NCI-H1092 treated with DMSO at 0.1 percent for 48 hours (cell line): ENCODE measurements at places on chromosomes 6 and 20.

DNA sequence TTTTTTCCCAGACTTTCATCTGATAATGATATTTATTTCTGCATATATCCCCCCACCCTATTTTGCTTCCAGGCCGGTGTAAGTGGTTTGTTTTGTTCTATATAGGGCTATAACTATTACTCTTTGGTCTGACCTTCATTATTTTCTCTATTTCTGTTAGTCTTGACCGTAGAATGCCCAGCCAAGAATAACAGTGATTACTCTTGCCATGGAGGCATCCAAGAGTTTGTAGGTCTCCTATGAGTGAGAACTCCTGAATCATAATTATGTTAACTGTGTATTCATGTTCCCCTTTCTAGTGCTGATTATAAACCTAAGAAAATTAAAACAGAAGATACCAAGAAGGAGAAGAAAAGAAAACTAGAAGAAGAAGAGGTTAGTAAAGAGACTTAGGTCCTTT, 52.2 kb downstream of the TOP1 start:
- DNase-seq: no peak

DNA sequence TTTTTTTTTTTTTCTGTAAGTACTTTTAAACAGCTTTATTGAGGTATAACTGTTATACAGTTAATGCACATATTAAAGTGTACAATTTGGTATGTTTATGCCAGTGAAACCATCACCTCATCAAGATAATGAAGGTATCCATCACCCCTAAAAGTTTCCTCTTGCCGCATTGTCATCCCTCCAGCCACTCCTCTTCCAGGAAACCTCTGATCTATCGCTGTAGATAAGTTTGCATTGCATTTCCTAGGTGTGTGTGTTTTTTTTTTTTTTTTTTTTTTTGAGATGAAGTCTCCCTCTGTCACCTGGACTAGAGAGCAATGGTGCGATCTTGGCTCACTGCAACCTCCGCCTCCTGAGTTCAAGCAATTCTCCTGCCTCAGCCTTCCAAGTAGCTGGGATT, 3.1 kb downstream of the SLX4IP start:
- no peak for DNase-seq

GRCh38 chr6:123564361-123564760, 72.4 kb downstream of the TRDN start:
- DNase-seq: peak; percentile 84

- DNase-seq: peak; percentile 57
Measured at GRCh38 chr6:165846123-165846966, 183.3 kb upstream of the PDE10A start.

GRCh38 chr6:38239719-38240451, 399.8 kb downstream of the BTBD9 start:
- DNase-seq: peak; percentile 43
